ENCODE measurements at places on chromosomes 2 and 18. TPM values are rescaled to one million over a fixed set of nuclear protein-coding genes. Genes with fewer than 3 reads are reported as not detected.

DNA sequence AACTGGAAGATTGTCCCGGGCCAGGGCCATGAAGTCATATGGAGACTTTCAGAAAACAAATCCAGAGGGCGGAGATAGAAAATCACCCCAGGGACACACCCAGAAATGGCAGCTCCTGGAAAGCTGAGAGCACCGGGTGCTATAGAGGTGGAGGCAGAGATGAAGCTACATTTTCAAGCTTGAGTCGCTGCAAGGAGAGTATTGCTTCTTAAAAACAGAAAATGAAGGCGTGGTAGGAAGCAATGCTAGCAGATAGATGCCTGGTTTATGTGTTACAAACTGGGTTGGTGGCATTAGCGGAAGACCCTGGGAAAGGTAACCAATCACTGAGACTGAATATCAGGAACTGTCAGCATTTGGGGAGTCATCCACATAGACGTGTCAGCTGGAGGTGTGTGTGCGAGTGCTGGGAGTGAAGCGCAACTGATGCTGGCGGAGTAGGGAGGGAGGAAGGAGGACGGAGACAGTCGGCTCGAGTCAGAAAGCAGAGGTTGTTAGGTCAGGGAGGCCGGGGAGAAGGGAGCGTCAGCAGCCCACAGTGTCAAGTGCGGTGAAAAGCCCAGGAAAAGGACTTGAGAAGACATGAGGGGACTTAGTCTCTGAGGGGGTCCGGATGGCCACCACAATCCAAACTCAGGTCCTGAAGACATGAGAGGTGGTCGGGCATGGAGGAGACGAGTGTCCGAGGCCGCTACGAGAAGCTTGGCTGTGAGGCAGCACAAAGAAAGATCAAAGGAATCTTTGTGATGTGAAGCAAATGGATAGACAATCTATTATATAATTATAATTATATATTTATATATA lies 45.4 kb downstream of the C18orf63 start:
- H3K4me3 ChIP-seq = no peak overlapping the region
- no peak overlapping the region for H3K27ac ChIP-seq
- no peaks in the 10 kb centered on the region for H3K4me1 ChIP-seq
- DNase-seq = no peak
- no peaks in the 10 kb centered on the region for H3K36me3 ChIP-seq
- no peaks in the 10 kb centered on the region for H3K27me3 ChIP-seq

DNA sequence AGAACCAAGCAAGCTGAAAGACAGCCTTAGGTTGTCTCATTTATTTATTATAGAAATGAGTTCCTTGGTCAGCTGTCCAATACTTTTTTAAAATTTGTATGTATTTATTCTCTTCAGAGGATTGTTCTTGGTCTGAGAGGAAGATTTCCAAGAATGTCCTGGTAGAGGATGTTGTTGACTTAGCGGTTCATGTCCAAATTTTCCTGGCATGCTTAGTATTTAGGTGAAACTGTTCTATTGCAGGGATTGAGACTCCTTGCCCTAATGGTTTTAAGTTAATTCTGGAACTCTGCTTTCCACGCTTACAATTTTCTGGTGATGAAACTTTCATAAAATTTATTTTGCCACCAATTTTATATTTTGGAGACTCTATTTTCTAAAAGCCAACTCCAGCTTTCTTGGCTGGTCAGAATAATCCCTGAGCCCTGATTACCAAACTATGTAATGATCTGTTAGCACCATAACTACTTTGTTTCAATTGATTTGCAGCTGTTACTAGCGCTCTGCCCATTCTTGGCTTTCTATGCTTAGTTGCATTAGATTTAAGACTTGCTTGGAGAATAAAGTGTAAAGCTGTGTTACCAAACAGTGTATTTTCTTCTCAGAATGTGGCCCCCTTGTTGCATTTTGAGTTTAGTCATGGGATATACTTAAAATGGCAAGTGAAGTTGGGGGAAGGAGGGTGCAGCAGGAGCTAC lies 1868.8 kb upstream of the CELF4 start:
- H3K36me3 ChIP-seq = no peaks in the 10 kb centered on the region
- no peaks in the 10 kb centered on the region for H3K27me3 ChIP-seq
- no peak for DNase-seq
- H3K4me1 ChIP-seq = no peaks in the 10 kb centered on the region
- no peak overlapping the region for H3K27ac ChIP-seq
- H3K4me3 ChIP-seq = no peak overlapping the region

DNA sequence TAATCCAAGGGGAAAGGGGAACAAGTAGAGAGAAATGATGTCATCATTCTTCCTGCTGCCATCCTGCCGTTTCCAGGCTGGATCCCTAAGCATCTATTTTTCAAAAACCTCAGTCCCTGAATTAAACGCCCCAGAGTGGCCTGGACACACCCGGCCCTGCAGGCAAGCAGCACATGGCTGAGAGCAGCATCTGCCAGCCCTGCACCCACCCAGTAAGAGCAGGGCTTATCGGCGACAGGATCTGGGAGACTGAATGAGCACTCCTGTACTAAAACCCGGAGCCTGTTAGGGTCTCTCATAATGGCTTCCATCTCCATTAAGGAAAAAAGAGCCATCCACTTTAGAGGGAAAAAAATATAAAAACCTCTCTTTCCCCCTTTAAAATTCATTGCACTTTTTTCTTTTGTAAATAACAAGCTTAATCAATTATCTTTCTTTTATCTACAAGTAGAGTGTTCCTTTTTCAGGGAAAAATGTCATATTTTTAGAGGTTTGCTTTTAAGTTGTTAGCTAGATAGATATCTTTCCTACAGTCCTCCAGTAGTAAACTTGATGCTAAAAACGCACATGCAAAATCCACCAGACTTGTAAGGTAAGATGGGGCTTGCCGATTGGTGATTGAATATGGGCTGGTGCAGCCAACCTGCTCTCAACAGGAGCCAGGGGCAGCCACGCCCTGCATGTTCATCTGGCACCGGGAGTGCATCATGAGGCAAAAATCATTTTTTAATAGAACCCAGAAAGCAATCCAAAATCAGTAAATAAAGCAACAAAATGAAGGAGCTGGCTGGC lies 457.8 kb downstream of the EIPR1 start:
- H3K4me3 ChIP-seq = no peak overlapping the region
- no peak for DNase-seq
- H3K27ac ChIP-seq = no peak overlapping the region
- H3K36me3 ChIP-seq = no peaks in the 10 kb centered on the region

- DNase-seq = no peak
- H3K27ac ChIP-seq = no peak overlapping the region
- H3K4me3 ChIP-seq = no peak overlapping the region
- H3K4me1 ChIP-seq = peaks cover 10% of the 10 kb centered on the region
Observed at GRCh38 chr2:105397025-105397722, 1.7 kb downstream of the FHL2 start.

Gene ZNF892
- 4.3 TPM for total RNA-seq

Gene PFN4
- 1.3 TPM for total RNA-seq

Gene CD302
- total RNA-seq = 51.5 TPM

Measured in left lung (tissue), 14 donors.